ENCODE measurements at places on chromosomes 4 and X.

DNA sequence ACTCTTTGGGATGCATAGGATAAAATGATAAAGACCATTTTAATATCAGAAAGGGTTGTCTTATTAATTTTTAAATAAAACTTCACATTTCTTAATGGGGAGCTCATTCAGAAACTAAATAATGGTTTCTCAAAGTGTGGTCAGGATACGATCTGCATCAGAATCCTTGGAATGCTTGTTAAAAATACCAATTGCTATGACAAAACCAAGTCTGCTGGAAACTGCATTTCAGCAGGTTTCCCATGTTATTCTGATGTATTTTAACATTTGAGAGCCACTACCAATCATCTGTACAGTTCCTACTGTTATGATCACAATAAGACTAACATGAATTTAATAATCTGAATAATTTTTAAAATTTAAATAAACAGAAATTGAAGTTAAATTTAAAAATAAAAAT is 115.1 kb downstream of the SOWAHB start:
- no peak for DNase-seq

DNA sequence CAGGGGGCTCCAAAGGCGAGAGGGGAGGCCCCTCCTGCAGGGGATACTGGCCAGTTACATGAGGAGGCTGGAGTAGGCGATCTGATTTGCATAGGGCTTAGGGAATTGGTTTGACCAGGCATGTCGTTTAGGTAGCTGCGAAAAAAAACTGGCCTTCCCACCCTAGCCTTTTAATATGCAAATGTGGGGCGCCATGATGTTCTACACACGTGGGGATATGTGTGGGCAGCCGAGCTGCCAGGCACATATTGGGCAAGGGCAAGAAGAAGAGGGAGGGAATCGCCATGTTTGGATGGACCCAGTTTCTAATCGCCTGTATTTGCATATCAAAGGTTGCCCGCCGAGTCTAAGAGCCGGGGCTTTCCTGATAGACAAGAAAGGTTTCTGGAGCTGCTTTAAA is 121.3 kb downstream of the PRKX start:
- no peak for DNase-seq

GRCh38 chr4:183154701-183155391 is 55.8 kb downstream of the WWC2 start:
- no peak for DNase-seq

DNA sequence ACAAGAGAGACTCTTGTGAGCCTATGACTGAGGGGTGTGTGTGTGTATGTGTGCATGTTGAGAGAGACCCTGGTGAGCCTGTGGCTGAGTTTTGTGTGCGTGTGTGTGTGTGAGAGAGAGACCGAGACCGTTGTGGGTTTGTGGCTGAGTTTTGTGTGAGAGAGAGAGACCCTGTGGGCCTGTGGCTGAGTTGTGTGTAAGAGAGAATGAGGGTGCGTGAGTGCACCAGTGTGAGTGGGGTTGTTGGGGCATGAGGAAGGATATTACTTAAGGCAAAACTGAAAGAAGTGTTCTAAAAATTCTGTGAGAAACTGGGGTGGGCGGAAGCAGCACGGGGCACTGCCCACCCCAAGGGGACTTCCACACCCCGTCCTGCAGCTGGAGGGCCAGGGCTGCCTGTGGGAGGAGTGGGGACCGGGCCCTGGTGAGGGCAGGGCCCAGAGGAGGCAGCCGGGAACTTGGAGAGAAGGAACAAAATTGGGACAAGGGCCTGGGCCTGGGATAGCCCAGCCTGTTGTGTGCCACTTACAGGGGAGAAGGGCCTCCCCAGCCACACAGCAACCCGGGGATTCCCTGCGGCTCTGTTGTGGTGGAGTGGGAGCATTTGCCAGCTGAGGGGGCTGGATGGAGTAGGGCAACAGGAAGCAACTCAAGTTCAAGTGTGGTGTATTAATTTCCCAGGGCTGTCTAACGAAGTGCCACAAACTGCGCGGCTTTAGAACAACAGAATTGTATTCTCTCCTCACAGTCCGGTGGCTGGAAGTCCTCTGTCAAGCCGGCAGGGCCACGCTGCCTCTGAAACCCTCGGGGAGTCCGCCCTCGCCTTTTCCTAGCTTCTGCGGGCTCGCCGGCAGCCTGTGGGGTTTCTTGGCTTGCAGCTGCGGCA is 22.1 kb downstream of the TMEM131L start:
- no peak for DNase-seq

GRCh38 chr4:118012142-118012541 is 22.1 kb upstream of the NDST3 start:
- no peak for DNase-seq

GRCh38 chr4:159416073-159416472 is 313.2 kb downstream of the RAPGEF2 start:
- no peak for DNase-seq

DNA sequence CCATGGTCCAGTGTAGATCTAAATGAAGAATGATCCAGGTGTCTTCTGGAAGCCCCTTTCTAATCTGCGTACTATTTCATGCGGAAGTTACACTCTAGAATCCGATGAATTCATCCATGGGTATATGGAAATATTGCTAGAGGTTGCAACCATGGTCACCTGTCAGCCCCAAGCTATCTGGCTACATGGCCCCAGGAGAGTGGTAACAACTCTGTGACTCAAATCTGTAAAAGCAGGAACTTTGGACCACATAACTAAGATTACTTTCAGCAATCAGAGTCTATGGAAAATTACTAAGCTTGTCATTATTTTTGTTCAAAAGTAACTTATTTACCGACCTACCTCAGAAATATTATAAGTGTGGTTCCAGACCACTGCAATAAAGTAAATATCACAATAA is 150.6 kb upstream of the MED14 start:
- no peak for DNase-seq

DNA sequence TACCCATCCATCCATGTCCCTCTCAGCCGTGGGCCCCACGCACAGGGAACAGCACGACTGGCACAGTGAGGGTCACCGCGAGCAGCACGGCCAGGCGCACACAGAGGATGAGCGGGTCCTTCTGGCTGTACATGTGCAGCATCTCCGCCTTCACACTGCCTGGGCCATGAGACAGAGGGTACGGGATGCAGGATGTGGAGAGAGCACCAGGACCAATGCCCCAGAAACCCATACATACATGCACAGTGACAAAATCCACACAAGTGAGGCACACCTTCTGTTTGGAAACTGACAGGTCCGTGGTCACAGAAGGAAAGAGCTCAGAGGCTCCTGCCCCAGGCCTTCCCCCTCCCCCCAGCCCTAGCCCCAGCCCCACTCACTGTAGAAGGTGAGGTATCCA is 9.5 kb downstream of the SLC38A5 start:
- DNase-seq, result no peak

- DNase-seq, result no peak
Measured at GRCh38 chr4:56426273-56426672, 9.1 kb downstream of the PPAT start.

GRCh38 chr4:2691952-2692435 is 64.1 kb downstream of the TNIP2 start:
- peak; percentile 13 for DNase-seq

- DNase-seq, result no peak
Measured at GRCh38 chrX:64975491-64975890, 759 bp downstream of the ZC4H2 start.

DNA sequence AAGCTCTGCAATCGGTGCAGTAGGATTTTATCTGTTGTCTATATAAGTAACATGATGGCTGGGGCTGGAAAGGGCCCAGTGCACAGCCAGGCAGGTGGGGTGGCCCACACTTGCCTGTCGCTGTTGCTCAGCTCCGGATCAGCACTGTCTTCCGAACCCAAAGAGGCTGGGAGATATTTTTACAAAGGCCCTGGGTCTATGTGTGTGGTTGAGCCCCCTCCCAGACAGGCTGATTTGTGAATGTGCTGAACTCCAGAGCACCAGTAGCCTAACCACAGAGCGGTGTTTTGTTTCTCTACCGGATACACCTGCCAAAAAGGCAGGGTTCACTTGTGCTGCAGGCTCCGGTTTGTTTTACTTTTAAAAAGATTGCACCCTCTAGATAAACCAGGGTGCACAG is 33.5 kb upstream of the CHRNA9 start:
- DNase-seq, result no peak

- DNase-seq, result no peak
Measured at GRCh38 chr4:73006286-73006990, 63.1 kb downstream of the COX18 start.

- no peak for DNase-seq
Measured at GRCh38 chr4:145774473-145774872, 94.5 kb downstream of the C4orf51 start.

- no peak for DNase-seq
Measured at GRCh38 chrX:23292354-23292987, 42.2 kb upstream of the PTCHD1 start.

- DNase-seq, result no peak
Measured at GRCh38 chr4:53886090-53886489, 178.3 kb downstream of the CHIC2 start.

DNA sequence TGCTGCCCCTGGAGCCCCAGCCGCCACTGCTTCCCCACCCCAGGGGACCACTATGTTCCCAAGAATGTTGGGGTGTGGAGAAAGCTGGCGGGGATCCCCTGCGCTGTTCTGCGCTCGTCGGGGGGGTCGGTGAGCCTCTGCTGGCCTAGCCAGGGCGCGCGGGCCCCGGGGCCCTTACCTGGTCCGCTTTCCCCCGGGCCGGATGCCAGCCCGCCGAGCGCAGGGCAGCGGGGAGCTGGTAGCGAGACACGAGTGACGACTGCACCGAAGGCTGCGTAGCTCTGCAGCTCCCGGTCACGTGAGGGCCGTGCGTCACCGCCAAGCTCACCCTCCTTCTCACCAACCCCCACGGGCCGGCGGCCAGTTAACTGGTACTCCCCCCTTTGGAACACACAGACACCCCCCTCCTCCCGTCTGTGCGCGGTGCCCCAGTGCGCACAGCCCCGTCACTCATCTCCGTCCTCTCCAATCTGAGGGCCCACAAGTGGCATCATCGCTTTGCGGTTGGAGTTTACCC is at the start of gene BEX1:
TSS of gene BEX1 (minus strand) at position 254 of the 517 bp plus-strand sequence. CDS start 897 bp downstream, outside the sequence.
- DNase-seq, result peak; percentile 8

- no peak for DNase-seq
Measured at GRCh38 chr4:109703664-109704361, 568 bp upstream of the CASP6 start.

GRCh38 chrX:78800694-78801093 is 53.2 kb downstream of the LPAR4 start:
- no peak for DNase-seq

DNA sequence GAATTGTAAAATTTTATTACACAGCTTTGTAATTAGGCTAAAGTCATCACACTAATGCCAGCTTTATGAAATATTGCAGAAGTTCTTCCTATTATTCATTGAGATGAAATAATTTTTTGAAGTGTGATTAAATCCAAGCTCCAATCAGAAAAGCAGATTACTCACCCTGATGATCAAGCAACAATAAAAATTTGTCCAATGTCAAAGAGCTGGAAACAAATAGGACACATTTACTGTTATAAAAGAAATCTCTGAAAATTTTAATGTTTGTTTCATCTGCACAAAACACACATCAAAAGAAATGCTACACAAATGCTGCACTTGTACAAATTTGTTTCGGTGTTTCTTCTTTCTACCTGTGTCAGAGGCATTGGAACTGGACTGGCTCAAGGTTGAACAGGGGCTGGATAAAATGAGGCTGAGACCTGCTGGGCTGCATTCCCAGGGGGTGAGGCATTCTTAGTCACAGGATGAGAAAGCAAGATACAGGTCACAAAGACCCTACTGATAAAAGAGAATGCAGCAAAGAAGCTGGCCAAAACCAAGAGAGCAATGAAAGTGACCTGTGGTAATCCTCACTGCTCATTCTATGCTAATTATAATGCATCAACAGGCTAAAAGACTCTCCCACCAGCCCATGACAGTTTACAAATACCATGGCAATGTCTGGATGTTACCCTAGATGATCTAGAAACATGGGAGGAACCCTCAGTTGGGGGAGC is 78.3 kb downstream of the GASK1B start:
- DNase-seq, result no peak

- no peak for DNase-seq
Measured at GRCh38 chr4:55269995-55270394, 76.0 kb upstream of the SRD5A3 start.

- no peak for DNase-seq
Measured at GRCh38 chr4:26173619-26174018, 147.2 kb upstream of the RBPJ start.

DNA sequence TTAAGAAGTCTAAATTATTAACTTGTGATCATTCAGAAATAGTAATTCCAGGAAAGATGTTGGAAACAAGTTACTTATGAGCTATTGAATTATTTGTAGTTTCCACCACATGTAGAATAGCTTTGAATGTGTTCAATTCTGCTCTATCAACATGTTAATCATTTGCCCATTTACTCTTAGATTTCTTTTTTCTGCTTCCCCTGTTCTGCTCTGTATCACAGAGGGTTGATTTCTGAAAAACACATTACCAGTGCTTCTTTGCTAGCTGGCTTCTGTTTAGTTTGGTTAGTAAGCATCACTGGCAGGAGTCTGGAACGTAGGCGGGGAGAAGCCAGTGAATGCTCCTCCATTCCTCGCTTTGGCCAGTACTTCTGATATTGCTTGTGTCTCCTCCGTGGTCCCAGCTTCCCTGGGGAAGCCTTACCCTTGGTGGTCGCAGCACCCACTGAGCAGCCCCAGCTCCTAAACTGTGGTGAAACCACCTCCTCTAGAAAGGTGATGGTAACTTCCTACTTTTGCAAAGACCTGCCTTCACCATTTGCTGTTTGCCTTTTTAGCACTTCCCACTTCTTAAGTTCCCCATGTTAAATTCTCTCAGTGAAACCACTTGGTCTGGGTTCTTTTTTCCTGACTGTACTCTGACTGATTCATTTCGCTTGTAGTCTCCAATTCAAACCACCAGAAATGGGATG is 40.3 kb upstream of the GALNT7 start:
- no peak for DNase-seq

- DNase-seq, result no peak
Measured at GRCh38 chr4:1479454-1479853, 73.2 kb upstream of the NKX1-1 start.

DNA sequence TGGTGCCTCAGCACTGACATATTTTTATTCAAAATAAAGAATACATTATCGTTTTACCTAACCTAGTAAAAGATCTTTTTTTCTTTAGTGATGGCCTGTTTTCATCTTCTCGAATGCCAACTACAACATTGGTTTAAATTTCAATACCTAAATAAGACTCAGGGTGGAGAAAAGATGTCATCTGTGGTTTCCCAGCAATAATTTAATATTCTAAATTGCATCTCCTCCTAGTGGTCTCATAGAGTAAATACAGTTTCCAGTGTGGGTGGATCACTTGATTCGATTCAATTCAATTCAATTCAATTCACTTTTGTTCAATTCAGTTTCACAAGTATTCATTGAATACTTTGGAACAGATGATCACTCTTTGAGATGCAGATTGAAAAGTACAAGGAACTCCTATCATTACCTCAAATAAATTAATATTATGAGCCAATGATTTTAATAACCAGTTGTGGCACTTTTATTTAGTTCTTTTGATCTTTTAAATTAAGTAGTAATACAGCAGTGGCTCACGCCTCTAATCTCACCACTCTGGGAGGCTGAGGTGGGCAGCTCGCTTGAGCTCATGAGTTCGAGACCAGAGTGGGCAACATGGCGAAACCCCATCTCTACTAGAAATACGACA is 427.2 kb downstream of the FAT4 start:
- no peak for DNase-seq

- DNase-seq, result no peak
Measured at GRCh38 chrX:35115205-35115604, 172.6 kb downstream of the FAM47B start.

All from stimulated activated CD4-positive, alpha-beta T cell treated with anti-CD3 and anti-CD28 coated beads, Interleukin-15, amount 100 ng/mL, for 48 hours (primary cell).